ENCODE measurements at places on chromosomes 11 and 22.

- DNase-seq = no peak
These were observed 15.6 kb downstream of the TMEM184B start for GRCh38 chr22:38257181-38257580.

DNA sequence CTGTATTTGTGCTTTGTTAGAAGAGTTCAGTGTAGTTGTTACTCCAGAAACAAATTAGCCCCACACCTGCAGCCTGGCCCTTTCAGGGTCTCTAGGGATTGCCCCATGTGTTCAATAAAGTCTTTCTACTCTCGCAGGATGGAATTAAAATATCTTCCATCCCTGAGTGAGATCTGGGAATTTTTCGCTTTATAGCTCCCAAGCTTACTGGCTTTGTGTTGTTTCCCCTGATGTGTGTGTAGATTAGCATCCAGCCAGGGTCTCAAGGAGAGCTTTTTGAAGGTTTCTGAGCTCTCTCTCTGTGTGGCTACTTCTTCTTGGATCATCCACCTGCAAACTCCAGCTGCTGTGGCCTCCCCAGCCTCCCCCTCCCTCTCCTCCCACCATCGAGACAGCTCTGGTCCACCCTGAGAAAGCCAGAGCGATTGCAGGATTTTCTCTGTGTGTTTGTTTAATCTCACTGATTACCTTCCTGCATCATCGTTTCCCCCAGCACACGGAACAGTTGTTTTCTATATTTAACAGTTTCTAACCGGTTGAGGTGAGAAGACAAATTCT, 553.5 kb downstream of the TBC1D22A start:
- DNase-seq = no peak

GRCh38 chr11:117314840-117315239, 1.2 kb downstream of the BACE1 start:
- DNase-seq = no peak

- DNase-seq = no peak
These were observed 2.7 kb downstream of the PLXNB2 start for GRCh38 chr22:50304528-50305392.

DNA sequence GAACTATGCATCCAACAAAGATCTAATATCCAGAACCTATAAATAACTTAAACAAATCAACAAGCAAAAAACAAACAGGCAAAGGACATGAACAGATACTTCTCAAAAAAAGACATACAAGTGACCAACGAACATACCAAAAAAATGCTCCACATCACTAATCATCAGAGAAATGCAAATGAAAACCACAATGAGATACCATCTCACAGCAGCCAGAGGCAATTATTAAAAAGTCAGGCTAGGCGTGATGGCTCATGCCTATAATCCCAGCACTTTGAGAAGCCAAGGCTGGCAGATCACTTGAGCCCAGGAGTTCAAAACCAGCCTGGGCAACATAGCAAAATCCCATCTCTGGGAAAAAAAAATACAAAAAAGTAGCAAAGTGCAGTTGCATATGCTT, 10.7 kb downstream of the SAA4 start:
- DNase-seq = no peak

DNA sequence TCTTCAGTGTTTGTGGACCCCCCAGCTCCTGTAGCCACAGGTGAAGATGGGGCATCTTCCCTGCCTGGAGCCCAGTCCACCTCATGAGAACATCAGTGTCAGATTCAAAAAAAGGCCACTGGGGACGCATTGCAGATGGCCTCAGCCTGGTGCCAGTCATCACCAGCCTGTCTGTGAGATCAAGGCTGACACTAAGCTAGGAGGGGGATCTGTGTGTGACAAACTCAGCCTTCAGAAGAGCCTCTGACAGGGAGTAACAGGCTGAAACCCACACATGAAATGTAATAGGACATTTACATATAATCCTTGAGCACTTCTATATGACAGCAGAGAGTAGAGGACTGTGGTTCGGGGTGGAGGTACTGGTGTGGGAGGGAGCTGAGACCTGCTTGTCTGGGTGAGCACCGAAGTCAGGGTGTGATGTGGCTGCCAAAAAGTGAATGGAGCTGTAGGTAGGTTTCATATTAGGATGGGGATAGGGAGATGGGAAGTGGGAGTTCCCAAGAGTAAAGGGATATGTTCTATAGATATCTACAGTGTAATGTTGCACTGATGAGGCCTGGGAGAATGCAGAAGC, 20.5 kb upstream of the CCDC134 start:
- DNase-seq = no peak

DNA sequence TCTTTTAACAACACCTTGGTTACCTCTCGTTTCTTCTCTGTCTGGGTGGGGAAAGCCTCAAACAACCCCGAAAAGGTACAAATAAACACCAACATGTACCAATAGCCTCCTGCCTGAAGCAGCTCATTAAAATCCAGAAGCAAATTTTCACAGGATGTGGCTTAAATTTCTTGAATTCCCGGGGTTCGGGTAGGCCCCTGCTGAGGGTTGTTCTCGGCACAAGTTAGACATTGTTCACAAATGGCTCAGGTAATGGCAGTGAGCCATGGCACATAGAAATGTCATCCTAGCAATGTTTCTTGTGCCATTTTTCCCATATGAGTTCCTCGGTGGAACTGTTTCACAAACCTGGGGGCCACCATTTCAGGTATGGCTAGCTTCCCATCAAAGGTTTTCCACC, 19.7 kb upstream of the GLYATL1 start:
- DNase-seq = no peak

All from activated T-helper 1 cell treated with anti-CD3 and anti-CD28 coated beads, Interleukin-2, amount 50 U/mL, for 16 hours (primary cell).